ENCODE measurements at places on chromosomes 2 and 18.
A peak's percentile ranks its signal among the peaks of the same experiment; 100 is the strongest.

DNA sequence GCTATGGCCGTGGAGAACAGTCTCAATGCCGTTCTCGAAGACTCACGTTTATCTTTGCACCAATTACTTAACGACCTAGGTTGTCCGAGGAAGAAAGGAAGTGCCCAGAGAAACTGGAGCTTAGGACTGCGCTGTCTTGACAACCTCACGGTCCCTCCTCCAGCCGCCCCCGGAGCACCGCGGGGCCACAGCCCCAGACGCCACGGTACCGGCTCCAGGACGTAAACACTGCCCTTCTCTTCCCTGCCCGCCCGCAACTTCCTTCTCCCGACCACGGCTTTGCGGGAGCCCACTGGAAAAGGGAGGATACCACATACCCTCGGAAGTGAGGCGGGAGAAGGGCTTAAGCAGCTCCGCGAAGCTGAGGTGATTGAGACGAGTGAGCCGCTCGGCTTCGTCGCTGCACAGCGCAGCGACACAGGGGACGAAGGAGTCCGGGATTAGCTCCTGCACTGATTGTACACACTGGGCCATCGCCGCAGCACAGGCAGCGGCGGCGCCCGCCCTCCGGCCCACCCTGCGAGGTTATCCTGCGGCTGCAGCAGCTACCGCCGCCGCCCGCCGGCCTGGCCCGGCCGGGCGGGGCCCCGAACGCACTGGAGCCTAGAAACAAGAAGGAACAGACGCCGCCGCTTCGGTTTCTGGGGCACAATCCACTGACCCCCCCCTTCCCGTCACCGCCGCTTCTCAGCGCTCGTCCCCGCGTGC, 483 bp downstream of the TRAPPC8 start:
- peak; percentile 31 for DNase-seq

- DNase-seq = no peak
Measured at GRCh38 chr2:238128534-238129001, 9.9 kb upstream of the KLHL30 start.

DNA sequence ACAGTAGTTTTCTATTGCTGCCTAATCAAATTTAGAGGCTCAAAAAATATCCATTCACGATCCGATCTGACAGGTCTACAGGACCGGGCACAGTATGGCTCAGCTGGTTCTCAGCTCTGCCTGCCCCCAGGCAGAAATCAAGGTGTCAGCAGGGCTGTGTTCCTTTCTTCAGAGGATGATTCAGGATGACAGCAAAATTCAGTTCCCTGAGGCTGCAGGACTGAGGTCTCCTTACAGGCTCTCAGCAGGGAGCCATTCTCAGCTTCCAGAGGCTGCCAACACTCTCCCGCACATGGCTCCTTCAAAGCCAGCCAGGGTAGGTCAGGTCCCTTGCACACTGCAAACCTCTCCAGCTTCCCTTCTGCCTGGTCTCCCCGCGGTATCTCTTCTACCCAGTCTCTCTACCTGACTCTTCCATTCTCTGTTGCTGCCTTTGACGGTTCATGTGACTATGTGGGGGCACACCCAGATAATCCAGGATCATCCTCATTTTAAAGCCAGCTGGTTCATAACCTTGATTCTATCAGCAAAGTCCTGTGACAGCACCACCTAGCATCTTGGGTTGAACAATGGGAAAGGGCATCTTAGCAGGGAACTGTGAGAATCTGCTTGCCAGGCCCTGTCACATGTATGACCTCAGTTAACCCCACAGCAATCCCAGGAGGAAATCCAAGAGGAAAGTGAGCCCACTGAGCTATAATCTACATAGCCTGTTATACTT, 50.4 kb downstream of the UXS1 start:
- no peak for DNase-seq

DNA sequence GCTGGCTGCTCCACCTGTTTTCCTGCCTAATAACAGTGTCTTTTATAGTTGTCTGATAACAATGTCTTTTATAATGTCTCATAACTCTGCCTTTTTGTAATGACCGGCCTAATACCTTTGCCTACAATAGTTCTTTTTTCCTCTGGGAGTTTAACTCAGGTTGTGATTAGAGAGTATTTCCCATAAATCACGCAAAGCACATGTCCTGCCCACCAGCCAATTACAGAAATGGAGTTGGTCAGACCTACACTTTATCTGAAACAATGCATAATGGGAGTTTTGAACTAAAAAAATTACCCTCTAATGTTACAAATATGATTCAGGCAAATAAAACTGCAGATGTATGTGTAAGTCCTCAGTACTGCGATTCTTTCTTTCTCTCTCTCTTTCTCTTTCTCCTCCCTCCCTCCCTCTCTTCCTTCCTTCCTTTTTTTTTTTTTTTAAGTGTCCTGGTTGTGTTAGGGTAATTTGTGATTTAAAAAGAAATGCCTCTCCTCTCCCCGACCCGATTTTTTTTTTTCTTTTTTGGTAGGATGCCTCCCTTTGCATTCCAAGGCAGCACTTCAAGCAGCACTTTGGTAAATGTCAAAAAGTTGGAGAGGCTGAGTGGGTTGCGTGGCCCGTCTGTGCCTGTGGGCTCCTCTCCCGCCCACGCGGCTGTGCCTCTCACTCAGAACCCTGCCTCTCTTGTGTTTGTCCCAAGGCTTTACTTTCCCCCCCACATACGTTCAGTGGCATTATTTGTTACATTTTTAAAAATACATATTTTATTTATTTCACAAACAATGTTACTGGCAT, 147.3 kb downstream of the AGAP1 start:
- DNase-seq = no peak

GRCh38 chr18:68147728-68148127, 567.2 kb downstream of the TMX3 start:
- DNase-seq = no peak

DNA sequence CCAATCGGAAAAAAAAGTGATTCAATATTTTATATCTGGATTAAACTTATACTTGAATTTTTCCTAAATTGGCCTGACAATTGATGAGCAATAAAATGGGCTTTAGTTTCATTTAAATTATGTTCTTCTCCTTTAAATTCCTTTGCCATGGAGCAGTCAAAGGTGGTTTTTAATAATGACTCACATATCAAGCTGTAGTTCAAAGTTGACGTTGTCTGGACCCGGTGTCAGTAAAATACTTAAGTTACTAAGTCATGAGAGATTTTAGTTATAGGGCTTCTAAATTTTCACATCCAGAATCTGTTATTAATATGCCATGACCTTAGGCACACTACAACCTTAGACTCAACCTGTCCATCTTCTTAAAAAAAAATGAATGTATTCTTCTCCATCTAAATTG, 62.5 kb downstream of the CDH2 start:
- DNase-seq = no peak

GRCh38 chr2:164625378-164625971, 4.2 kb upstream of the GRB14 start:
- DNase-seq = no peak

DNA sequence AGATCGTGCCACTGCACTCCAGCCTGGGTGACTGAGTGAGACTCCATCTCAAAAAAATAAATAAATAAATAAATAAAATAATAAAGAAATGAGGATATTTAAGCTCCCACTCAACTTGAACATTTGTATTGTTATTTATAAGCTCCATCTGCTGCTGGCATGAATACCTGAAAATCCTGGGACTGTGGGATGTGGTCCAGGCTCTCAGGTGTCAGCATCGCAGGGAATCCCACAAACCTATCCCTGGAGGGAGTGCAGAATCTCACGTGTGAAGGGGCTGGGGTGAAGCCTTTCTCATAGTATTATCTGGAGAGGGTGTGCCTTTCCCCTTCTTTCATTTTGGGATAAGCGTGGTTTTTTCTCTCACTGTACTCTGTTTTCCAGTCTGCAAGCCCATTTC, 47.4 kb upstream of the POLE4 start:
- no peak for DNase-seq

DNA sequence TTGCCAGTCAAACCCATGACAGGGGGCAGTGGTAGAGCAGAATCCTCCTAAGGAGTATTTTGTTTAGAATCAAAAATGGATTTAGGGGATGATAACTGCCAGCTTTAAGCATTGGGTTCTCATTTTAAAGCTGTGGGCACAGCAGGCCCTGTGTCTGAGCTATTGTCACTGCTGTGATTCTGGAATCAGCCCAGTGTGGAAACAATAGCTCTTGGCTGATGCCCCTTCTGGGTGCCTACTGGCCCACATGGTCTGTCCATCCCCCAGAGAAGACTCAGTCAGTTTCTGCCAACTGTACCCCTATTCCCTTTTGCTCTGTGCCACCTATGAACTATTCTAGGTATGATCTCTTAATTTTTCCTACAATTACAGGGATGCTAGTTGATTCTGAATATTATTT, 91.7 kb upstream of the LRRTM1 start:
- peak; percentile 22 for DNase-seq
